ENCODE measurements at places on chromosomes 3 and 15. TPM values are rescaled to one million over a fixed set of nuclear protein-coding genes. Genes with fewer than 3 reads are reported as not detected.

DNA sequence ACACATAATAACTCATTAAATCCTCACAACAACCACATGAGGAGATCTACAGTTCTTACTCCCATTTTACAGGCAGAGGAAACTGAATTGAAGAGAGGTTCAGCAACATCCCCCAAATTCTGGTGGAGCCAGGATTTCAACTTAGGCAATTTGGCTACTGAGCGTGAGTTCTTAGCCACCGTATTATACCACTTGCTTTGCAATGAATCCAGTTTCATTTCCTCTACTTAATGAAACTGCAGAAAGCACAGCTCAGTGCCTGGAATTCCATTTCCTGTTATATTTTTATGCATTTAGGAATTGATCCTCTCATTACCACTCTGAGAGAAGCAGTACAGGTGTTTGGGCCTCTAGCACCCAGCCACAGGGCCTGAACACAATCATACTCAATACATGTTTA, 4.3 kb downstream of the ZNF860 start:
- DNase-seq = no peak

DNA sequence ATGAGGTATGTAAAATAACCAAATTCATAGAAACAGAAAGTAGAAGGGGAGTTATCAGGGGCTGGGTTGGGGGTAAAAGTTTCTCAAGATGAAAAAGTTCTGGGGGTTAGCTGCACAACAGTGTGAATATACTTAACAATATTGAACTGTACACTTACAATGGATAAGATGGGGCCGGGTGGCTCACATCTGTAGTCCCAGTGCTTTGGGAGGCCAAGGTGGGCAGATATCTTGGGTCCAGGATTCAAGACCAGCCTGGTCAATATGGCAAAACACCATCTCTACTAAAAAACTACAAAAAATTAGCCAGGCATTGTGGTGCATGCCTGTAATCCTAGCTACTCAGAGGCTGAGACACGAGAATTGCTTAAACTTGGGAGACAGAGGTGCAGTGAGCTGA, 274.3 kb downstream of the TJP1 start:
- no peak for DNase-seq

- DNase-seq = no peak
Observed at GRCh38 chr3:95567346-95567745, 1247.0 kb upstream of the EPHA6 start.

DNA sequence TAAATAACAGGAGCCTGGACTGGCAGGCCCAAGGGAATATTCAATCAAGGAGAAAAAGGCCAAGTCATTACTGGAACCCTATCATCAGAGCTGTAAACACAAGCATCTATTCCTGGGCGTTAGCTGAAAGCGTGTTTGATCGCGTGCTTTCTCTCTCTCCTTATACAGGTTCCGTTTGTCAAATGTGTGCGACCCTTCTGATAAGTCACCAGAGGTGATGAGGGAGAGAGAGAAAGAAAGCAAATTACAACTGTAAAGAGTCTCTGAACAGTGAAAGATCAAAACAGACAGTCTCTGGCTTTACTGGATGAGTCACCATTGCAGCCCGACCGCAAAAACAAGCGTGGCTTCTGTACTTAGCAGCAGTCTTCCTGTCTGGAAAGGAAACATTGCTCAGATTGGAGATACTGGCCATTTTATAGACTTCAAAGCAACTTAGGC, 39.5 kb upstream of the TPRG1 start:
- no peak for DNase-seq

DNA sequence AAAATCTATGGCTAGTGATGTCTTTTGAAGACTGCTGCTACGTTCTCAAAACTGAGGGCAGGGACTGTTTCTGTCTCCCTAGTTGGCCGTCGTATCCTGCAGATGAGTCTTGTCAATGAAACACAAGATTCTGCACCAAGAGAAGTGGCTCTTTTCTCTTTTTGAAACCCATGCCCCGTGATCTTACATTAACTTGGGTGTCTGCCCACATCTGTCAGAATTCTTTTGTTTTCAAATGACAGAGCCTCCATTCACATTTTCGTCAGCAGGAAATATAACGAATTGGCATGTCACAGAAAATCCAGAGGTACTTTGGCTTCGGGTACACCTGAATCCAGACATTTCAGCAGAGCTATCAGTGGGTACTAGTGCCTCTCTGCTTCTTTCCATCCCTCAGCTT, 331.3 kb upstream of the PROK2 start:
- DNase-seq = no peak

Gene SLC27A2
- polyA plus RNA-seq = 70.6 TPM

Gene AMT
- polyA plus RNA-seq = 41.2 TPM
